ENCODE measurements at places on chromosomes 2 and 18.

DNA sequence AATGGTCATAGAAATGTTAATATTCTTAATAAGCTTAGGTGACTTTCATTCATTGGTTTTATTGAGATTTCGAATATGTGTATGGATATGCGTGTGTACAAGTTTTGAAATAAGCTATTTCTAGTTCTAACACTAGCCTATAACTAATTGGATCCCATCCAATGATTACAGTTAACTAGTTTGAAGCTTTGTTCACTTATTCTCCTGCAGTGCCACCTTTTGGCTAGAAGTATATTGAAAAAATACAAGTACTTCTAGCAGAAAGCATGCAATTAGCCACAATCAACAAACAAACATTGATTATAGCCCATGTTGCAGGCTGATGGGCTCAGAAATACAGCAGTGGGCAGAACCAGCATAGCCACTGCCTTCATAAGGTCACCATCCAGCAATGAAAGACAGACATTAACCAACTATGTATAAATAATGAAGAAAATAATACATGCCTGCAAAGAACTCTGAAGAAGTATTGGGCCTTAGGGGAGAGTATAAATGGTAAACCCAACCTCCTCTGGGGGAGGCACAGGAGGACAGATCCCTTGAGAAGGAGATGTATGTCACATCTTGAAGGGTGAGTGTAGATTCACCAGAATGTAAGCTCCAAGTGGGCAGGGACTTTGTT lies 5.1 kb upstream of the PIEZO2 start:
- peak; percentile 57 for DNase-seq

DNA sequence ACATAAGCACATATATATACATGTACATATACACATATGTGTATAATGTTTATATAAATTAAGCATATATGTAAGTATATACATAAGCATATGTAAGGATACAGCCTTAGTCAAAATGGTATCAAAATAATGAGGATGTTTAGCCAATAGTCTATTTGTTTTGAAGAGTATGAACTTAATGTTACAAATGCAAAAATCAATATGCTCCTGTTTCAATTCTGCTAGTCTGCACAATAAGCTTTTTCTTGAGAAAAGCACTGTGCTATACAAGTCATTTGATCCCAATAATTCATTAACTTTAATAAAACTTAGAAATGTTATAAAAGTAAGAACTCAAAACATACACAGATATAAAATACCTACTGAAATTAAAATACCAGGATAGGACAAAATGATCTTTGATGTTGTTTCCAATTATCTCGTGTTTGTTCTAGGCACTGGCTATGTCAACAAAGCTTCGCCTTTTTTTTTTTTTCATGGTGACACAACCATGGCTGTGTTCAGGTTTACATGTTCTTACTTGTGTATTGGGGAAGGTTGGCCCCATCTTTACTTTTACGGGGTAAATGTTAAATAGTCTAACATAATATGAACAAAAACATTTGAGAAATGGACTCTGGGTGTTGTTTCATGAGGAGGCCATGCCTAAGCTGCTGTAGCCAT lies 271.1 kb upstream of the CDH19 start:
- no peak for DNase-seq

DNA sequence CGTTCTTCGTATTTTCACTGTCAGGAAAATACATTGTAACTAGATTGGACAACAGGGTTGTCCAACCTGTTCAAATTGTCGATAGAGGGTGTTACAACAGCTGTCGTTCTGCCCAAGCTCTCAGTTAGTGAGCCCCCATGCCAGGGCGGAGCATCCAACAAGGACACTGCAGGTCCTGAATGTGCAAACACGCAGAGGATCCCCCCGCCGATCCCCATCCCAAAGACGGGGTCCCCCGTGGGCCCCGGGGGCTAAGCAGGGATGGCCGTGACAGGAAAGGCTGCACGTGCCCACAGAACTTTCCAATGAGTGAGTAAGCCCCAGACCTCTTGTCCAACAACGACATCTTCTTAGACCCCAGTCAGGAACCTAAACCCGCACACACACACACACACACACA lies 140.8 kb downstream of the PXDN start:
- DNase-seq = no peak

DNA sequence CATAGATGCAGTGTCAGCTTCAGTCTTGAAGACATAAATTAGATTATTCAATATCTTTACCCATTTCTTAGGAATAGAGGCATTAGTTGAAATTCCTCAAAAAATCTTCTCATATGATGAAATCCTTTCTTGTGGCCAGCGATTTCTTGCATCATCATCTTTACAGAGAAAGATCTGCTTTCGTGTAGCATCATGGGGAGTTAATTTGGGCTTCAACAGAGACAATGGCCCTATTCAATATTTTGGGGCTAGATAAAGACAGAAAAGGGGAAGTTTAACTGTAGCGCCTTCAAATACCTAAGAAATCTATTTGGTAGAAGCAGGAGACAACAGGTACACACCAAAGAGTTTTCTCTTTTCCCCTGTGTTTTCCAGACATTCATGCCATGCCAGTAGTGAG lies 73.8 kb downstream of the TGFA start:
- no peak for DNase-seq

DNA sequence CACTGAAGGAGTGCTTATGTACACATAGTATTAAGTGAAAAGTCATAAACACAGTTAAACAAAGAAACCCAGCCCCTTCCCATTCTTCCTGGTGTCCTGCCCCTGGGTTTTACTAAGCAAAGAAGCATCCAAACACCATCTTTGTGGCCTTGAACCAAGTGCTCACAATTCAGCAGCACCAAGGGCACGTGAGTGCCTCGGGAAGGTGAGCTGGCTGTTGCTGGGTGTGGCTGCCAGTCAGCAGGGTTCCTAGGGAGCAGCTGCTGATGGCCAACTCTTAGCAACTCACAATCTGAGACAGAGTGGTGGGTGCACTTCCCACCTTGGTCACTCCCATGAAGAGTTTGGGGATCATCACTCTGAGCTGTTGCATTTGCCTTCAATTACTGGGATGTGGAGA lies 97.7 kb upstream of the PGAP1 start:
- peak; percentile 47 for DNase-seq

GRCh38 chr2:119402106-119402505 lies 29.5 kb upstream of the TMEM37 start:
- no peak for DNase-seq

GRCh38 chr2:177832611-177833433 lies 239.8 kb downstream of the PDE11A start:
- no peak for DNase-seq

- DNase-seq = no peak
Measured at GRCh38 chr18:78085241-78086185, 835.9 kb downstream of the GALR1 start.

GRCh38 chr2:119857742-119858141 lies 98.0 kb downstream of the PTPN4 start:
- DNase-seq = no peak

GRCh38 chr2:171407030-171407675 lies 26.6 kb downstream of the METTL8 start:
- no peak for DNase-seq

- DNase-seq = no peak
Measured at GRCh38 chr18:79522451-79523205, 126.9 kb downstream of the NFATC1 start.

DNA sequence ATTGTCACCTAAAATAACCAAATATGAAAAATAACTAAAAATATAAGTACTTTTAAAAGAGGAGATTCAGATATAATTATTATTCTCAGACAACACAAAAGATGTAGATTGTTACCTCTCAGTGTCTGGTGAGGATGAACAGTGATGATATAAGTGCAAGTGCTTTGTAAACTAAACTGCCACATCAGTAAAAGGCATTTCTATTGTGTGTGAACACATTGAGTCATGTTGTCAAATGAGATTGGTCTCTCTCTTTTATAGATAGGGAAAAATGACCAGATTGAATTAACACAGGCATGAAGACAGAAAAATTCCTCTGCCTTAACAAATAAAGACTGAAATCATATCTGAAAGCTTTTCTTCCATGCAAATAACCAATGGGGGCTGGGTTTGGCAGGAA lies 182.4 kb upstream of the TMEFF2 start:
- DNase-seq = no peak

DNA sequence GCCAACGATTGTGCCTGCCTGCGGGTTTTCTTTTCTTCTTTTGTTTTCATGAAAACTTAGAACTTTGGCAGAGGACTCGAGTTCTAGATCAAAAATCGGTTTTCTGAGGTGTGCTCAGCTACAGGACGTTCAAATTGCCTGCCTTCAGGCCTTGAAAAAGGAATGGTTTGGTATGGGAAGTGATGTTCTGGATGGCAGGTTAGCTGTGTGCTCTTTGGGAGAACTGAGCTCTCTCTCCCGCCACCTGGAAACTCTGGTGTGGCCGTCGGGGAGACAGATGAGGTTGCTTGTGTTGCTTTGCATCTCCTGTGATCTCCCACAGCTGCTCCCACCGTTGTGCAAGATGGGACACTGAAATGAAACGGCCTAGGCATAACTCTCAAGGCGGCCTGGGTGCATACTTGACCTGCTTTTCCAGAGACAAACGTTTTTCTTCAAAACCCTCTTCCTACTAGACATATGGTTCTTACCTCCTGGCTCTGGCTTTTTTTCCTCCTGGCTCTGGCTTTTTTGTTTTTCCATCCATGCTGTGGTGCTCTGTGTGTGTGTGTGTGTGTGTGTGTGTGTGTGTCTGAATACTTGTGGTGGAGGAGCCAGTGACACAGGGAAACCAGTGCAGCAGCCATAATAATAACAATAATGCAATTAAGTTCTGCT lies 2.0 kb downstream of the FMNL2 start:
- DNase-seq = peak; percentile 73

- DNase-seq = no peak
Measured at GRCh38 chr2:120132190-120132589, 91.0 kb downstream of the TMEM185B start.

DNA sequence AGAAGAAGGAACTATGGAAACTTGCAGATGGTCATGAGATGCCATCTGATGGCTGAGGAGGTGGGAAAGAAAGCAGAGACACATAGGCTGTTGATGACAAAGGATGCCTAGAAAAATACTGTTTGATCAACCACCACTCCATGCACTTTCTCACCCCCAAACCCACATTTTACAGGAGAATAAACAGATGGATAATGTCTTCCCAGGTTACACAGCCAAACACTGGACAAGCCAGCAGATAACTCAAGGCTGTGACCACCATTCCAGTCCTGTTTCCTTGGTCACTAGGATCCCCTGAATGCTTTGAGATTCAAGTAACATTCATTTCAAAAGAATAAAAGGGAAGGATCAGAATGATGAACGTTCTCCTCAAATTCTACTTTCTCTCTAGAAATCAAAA lies 733.0 kb upstream of the SOX11 start:
- DNase-seq = no peak

DNA sequence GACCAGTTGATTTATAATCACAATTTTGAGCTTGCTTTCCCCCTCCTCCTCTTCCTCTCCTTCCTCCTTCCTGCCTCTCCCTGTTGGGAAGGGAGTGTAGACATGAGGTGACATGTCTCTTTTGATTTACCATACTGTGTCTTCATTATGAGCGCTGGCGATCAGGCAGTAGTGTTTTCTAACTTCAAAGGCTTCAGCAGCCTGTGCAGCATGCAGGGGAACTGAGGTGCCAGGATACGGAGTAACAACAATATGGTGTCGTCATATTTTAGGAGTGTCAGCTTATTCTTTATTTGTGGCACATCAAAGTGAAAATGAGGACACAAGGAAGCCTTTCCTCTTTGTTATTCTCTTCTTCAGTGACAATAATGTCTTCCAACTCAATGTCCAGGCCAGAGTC lies 864.2 kb downstream of the SLC4A3 start:
- no peak for DNase-seq

- no peak for DNase-seq
Measured at GRCh38 chr18:41939326-41939725, 15.7 kb upstream of the PIK3C3 start.

GRCh38 chr18:3631887-3632286 lies 181.9 kb downstream of the TGIF1 start:
- no peak for DNase-seq

- no peak for DNase-seq
Measured at GRCh38 chr18:68667121-68667520, 47.8 kb downstream of the TMX3 start.

- DNase-seq = no peak
Measured at GRCh38 chr18:37659906-37660305, 94.3 kb upstream of the CELF4 start.

DNA sequence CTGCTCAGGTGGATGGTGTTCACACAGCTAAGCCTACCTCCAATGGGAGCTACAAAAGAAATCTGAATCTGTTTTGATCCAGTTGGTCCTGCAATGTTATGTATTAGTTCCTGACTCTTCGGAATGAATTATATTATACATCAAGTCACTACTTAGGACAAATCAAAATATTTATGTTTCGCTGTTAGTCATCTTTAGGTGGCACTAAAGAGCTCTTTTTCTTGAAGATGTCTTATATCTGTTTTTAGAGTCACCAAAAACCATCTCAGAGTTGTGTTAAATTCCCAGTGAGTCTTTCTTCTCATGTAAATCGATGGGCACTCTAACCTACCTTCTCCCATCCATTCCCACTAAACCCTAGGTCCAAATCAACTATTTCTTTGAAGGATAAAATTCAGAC lies 2.2 kb downstream of the DNER start:
- DNase-seq = no peak

DNA sequence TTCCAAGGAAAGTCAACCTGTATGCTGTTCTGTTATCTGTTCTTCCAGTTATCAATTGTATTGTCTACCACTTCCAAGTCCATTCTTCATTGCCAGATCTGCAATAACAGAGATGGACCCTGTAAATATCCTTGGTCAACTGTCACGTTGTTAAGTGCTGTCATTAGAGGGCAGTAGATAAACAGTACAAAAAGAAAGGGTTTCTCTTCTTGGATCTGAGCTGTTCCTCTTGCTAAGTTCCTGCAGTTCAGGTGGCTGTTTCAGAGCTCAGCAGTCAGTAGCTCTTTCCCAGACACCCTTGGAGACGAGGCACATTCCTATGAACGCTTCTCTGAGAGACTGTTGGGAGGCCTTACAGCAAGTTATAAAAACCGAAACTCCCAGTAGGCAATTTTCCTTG lies 957.1 kb upstream of the CHAC2 start:
- DNase-seq = peak; percentile 9

DNA sequence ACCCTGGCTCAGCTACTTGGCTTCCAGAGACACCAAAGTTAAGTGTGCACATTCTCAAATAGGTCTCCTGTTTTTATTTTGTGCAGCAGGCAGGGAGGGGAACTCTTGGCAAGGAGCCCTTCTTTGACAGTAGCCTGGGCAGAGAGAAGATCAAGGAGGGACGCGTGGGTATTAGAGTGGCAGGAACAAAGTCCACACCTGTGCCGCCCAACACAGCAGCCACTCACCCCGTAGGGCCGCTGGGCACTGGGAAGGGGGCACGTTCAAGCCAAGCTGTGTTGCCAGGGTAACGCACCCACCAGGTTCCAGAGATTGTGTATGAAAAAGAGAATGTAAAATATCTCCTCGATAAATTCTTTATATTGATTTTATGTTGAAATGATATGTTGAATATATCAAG lies 229.3 kb upstream of the AGAP1 start:
- no peak for DNase-seq

Data from NCI-H2171 treated with DMSO at 0.1 percent for 48 hours (cell line).